ENCODE measurements at places on chromosomes 2 and 18.
A peak's percentile ranks its signal among the peaks of the same experiment; 100 is the strongest.

DNA sequence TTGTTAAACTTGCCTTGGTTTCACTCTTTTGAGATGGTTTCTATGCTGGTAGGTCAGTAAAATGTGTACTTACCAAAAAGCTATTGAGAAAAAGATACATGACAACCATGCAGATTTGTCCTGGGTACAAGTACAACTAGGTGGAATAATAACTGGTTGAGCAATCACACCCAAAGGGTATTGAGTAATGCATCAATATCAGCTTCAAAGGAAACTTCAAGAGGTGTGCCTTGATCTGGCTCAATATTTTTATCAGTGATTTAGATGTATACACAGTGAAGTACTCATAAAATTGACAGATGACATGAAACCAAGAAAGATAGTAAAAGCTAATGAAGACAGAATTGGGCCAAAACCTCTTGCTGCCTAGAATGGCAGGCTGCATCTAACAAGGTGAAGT, 21.7 kb upstream of the GALNT1 start:
- DNase-seq: no peak

- no peak for DNase-seq
Observed at GRCh38 chr2:45834858-45835257, 183.4 kb downstream of the PRKCE start.

DNA sequence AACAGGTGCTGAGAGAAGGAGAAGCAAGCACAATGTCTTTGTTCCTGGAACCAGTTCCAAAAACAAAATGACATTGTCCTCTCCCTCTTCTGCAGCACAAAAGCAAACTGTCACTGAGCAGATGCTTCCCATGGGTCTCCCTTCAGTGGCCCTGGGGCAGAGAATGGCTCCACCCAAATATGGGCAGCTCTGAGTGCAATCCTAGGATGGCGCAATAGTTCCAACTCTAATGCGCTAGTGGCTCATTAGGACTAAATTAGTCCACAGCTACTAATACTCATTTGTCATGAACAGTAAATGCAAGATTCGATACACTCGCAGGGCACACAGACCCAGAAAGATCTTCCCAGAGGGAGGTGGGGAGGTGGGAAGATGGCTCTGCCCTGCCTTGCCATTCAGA, 205.2 kb upstream of the CHAC2 start:
- DNase-seq: no peak

GRCh38 chr2:231680992-231681852, 27.1 kb upstream of the PTMA start:
- no peak for DNase-seq

- no peak for DNase-seq
Observed at GRCh38 chr2:70024284-70024683, 62.9 kb upstream of the ASPRV1 start.

DNA sequence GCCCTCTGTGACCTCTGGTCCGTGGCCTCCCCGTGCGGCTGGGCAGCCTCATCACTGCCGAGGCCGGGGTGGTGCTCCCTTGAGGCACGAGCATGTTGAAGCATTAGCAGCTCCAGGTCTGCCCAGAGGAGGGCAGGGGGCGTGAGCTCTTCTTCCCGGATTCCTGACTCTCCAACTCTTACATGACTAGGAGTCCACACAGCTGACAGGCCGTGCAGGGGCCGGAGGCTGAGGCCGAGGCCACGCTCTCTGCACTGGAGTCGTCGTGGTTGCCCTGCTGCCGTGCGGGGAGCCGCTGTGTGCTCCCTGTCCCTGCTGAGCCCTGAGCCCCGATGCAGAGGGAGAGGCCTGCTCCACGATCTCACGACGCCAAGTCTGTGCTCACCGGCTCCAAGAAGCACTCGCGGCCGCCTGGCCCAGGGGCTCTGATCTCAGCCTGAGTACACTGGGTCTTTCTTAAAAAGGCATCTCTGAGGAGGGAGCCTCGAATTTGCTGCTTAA, 19.4 kb upstream of the KCNG2 start:
- DNase-seq: no peak

DNA sequence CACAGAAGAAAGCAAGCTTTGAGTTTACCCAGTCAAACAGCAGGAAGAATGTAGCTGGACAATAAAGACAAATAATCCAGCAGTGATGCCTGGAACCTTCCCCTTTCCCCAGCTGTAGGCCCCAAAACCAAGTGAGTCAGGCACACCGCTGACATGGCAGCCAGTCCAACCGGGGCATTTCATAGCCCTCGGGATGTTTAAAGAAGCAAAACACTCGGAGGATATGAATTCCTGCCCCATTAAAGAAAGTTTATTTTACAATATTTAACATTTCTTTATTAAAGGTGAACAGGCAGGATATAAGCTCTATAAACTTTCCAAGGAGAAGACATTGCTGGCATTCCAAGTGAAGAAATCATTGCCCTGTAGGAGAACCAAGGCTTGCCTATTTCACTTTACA, 507.6 kb upstream of the TNP1 start:
- DNase-seq: no peak

- no peak for DNase-seq
Observed at GRCh38 chr2:871175-871727, 79.4 kb upstream of the SNTG2 start.

GRCh38 chr2:1811971-1812350, 67.6 kb upstream of the PXDN start:
- no peak for DNase-seq

DNA sequence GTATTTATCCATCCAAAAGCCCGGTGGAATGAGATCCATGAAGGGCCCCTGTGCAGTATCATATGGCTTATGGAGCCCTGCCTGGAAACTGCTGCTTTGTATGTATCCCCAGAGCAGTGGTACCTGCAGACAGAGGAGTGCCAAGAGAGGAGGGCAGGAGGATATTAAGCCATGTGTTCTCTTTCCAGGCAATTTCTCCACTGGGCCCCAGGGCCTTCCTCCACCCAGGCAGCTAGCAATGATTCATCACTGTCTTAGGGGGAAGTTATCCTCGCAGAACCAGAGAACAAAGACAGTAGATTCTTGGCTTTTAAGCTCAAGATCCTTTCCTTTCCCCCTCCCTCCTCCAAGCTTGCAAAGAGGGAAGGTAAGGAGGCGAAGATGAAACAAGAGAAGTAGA, 98.1 kb downstream of the LRRC30 start:
- no peak for DNase-seq

DNA sequence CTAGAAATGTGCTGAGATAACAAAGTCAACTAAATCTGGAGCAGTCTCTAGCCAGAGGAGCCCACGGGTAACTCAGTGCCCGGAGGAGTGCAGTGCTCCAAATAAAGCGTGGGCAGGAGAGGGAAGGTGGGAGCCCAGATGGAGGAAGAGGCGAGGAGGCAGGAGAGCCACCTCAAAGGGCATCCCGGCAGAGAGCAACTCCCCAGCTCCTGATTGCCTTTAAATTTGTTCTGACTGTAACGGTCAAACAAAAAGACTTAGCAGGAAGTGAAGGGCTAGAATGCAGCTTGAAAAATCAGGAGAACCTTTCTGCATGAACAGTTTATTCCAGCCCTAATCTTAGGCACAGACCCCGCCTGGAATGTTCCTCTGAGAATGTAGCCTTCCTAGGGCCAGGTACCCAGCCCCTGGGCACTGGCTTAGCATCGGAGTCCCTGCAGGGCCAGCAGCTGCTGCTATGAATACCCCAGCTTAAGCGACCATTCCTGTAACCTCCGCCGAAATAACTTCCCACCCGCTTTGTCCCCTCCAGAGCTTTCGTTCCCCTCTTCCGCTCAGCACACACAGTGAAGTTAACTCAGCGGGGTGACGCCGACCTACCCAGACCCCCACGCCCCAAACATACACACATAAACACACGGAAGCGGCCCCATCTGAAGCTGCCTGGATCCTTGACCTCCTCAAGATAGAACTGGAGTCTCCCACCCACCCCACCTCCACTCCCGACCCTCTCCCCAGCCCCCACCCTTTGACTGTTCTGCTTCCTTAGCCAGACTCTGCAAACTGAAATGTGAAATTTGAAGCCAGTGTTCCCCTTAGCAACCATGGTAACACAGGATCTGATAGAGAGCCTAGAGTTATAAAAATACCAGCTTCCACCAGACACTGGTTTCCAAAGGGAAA, 123.2 kb downstream of the SMAD7 start:
- peak; percentile 5 for DNase-seq

- DNase-seq: no peak
Observed at GRCh38 chr2:95344215-95344583, 47.1 kb downstream of the KCNIP3 start.

GRCh38 chr2:193462411-193462810, 1267.7 kb upstream of the TMEFF2 start:
- no peak for DNase-seq

DNA sequence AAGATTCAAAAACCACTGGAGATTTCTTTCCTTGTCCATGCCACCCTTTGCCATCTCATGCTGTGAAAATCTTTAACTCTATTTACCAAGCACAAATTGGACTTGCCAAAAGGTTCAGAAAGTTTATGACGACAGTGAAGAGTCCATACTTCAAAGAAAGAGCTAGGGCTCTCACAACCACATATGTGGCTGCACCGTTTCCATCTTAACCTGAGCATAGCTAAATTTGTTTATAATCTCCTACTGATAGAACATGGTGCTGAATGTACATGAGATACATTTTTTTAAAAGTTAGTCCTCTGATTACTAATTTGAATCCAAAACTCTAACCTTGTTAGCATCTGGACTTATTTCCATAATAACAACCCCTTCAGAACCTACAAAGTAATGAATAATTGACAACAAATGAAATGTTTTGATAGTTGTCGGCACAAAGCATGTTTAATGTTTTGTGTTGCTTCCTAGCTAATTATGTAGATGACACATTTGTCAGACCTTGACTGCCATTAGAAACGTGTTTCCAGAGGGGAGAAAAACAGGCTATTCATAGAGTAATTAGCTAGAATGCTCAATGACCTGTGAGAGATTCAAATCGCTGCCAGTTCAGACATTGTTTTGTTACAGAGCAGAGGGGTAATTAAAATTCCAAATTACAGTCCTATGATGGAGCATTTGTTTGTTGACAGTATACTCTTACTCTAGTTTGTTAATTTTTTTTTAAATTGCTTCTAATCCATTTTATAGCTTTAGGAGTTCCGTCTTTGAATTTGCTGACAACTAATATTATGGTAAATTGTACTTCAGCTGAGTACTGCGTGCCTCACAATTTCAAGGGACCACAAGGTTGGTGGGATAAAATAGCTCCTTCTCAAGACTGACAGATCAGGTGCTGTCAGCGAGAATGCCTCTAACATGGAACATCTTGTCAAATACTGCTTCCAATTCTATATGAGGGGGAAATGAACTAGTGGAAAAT, 31.8 kb downstream of the ARHGAP15 start:
- no peak for DNase-seq

GRCh38 chr2:124530203-124530602, 505.1 kb downstream of the CNTNAP5 start:
- DNase-seq: no peak

- DNase-seq: no peak
Observed at GRCh38 chr2:240778426-240778825, 41.6 kb downstream of the KIF1A start.

- no peak for DNase-seq
Observed at GRCh38 chr2:200966770-200967169, 3.3 kb upstream of the ORC2 start.

DNA sequence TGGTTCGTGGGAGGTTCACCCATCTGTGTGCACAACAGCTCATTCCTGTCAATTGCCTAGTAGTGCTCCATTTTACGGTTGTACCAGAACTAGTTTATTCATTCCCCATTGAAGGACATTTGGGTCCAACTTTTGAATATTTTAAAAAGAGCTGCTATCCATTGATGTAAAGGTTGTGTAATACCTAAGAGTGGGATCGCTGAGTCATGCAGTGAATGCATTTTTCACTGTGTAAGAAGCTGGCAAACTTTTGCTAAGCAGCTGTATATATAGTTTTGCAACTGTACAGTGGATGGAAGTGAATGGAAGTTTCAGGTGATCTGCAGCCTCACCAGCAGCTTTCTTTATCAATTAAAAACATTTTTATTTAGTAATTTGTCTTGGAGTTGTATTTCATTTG, 104.5 kb downstream of the DCDC2C start:
- no peak for DNase-seq

DNA sequence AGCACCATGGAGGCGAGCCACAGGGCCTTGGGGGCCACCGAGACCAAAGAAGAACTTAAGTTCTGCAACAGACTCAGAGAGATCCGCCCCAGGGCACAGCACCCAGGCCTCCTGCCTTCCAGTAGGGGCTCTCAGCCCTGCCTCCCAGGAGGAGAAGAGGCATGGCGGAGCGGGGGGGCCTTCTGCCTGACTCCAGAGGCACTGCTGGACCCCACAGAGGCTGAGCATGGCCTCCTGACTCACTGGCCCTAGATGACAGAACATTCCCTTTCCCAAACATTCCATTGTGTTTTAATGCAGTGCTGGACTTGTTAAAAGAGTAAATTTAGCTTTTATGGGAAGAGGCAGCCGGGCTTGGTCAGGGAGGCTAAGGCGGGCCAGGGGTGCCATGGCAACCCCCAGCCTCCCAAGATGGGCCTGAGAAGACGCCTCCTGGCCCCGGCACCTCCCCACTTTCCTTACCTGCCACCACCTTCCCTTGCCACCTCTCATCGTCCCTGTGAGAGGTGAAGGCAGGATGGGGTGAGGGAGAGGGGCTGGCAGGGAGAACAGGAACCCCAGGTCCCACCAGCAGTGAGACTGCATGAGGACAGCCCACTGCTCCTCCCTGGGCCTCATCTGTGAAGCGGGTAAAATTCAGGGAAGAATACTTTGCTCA, 65.4 kb downstream of the SMAD7 start:
- DNase-seq: no peak

- DNase-seq: no peak
Observed at GRCh38 chr2:39120521-39120770, 405 bp downstream of the SOS1 start.

DNA sequence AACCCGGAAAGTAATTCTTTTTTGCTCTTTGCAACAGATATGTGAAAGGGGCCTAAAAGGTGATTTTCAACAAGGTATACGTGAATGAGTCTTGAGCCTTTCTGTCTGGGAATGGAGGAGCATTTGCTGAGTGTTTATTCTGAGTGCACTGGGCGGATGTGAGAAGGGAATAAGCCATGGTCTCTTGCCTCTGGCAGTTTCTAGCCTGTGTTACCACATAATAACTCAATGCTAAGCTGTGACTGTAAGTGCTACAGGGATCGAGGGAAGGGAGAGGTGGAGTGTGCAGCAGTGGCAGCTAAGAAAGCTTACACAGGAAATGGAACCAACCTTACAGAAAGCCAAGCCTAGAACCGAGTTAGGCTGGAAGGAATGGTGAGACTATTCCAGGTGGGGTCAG, 444.3 kb downstream of the SLC4A3 start:
- DNase-seq: no peak

GRCh38 chr2:186757009-186757408, 63.1 kb downstream of the FAM171B start:
- no peak for DNase-seq

- DNase-seq: no peak
Observed at GRCh38 chr2:206802654-206803514, 37.5 kb downstream of the FASTKD2 start.

DNA sequence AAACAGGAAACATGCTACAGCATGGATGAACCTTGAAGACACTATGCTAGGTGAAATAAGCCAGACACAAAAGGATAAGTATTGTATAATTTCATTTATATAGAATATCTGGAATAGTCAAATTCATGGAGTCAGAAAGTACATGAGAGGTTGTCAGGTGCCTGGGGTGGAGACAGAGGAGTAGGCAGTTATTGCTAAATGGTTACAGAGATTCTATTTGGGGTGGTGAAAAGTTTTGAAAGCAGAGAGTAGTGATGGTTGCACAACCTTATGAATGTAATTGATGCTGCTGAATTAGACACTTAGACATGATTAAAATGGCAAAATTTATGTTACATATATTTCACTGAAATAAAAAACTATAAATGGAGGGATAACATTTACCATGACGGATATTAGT, 197.4 kb downstream of the VAPA start:
- DNase-seq: no peak
